ENCODE measurements at places on chromosomes 3 and 15.

- no peak for DNase-seq
Measured at GRCh38 chr3:107657971-107658370, 135.2 kb downstream of the BBX start.

- DNase-seq = no peak
Measured at GRCh38 chr3:119230071-119230470, 10.6 kb downstream of the B4GALT4 start.

GRCh38 chr3:172040981-172041963, 1.9 kb downstream of the FNDC3B start:
- DNase-seq = no peak

DNA sequence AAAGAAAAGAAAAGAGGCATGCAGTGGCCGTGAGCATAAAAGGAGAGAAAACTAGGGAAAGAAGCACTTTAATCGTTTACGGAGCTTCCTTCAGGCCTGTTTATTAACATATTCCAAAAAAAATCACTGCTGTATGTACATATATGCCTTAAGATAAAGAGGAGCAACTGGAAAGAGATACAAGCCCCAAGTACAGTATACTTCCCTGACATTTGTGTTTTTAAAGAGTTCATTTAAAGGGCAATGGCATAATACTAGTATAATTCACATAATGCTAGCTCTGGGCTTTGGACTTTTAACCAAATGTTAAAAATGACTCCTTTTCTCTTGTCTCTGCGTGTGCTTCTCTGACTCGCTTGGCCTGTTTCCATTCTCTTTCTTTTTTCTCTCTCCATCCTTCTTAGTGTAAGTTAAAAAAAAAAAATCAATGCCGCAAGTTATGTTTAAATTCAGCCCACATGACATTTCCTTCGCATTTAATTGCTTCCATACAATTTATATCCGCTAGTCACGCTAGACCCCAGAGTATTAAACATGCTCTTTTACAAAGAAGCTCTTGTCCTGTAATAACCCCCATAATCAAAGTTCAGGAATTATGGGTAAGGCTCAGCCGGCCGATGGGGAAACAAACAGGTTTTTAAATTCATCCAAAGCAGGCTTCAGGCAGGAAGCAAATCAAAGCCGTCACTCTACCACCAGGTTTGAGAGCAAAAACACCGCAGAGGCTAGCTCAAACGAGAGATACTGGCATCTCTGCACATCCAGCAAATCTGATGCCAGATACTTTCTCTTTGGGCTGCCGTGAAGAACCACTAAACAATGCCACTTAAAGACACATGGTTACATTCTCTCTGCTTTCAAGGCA, 19.4 kb downstream of the WWTR1 start:
- no peak for DNase-seq

DNA sequence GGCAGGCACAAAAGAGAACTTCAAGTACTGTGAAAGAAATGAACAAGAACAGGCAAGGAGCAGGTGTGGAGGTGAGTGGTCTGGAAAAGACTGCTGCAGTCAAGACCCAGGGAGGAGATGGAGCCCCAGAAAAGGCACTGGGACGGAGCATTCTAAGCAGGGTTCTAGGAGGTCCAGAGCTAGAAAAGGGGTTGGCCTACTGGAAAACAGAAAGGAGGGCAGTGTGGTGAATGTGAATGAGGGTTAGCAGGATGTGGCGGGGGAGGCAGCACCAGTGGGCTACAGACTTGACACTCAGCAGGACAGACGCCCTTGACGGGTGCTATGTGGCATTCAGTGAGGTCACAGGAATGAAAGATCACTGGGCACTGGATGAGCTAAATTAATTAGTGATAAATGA, 75.7 kb downstream of the SENP2 start:
- DNase-seq = no peak

- DNase-seq = peak; percentile 95
Measured at GRCh38 chr3:171328419-171329082, 131.7 kb downstream of the TNIK start.

DNA sequence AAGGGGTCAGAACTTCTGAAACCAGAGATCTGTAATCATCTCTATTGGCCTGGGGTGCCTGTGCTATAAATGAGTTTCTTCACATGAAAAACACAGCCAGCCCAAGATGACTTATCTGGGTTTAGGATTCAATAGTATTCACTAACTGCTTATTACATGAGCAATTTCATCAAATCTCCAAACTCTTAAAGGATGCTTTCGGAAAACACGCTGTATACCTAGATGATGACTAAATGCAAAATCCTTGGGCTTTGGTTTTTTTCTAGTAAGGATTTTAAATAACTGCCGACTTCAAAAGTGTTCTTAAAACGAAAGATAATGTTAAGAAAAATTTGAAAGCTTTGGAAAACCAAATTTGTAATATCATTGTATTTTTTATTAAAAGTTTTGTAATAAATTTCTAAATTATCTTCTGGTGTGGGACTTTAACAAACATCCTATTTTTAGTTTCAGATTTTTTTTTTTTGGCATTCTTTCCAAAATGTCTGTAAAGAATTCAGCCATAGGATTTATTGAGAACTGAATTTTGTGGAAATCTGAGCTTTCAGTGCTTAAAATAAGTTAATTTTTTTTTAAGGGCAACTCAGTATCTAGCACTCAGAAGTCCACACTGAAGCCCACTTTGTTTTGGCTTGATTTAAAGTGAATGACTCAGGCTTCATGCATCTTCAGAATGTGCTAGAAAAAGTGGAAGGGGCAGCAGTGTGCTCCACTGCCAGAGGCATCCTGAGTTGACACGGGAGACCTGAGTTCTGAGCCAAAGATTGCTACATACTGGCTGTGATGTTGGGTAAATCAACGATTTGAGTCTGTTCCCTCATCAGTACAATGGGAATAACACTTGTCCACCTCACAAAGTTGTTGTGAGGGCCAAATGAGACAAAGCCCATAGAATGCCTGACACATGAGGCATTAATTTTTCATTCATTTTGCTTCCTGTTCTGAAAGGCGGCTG, 18.7 kb downstream of the TMEM43 start:
- no peak for DNase-seq

DNA sequence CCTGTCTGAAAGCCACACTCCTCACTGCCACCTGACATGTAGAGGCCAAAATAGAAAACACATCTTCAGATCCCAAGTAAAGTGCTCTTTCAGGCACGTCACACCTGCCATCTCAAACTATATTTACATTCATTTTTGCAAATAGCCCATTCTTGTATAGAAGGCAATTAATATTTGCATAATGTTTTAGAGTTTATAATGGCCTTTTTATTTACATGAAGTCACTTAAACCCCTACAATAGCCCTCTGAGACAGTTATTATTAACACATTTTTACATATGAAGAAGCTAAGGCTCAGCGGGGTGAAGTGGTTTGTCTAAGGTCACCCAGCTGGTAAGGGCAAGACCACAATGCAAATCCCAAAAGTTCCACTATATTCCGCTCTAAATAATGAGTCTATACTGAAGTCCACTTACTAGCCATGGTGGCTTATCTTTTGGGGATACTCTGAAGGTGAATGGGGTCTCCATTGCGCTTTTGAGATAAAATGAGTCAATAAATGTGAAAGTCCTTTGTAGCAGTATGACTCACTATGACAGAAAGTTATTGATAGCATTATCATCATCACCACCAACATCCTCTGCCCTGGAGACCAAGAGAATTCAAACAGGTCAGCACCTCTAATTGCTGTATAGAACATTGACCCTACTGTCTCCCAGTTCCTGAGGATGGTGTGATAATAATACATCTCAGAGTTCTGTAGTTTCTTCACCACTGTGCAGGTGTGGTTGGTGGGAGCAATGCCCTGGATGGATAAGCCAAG, 155.9 kb upstream of the BCL6 start:
- DNase-seq = no peak

GRCh38 chr3:160792540-160792939, 36.5 kb downstream of the PPM1L start:
- no peak for DNase-seq

- no peak for DNase-seq
Measured at GRCh38 chr15:41194444-41194843, 36.1 kb downstream of the EXD1 start.

GRCh38 chr3:86792316-86792715, 198.6 kb downstream of the VGLL3 start:
- DNase-seq = no peak

DNA sequence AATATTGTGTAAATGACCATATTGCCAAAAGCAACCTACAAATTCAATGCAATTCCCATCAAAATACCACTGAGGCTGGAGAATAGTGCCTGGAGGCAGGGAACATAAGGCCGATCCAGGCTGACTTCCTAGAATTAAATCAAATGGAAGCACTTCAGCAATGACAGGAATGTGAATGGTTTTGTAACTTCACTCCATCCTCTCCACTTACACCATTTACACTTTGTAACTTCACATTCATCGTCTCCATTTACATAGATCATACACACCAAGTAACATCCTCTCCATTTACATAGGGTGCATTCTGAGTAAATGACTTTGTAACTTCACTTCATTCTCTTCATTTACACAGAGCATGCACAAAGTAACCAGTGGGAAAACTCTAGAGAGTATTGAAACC, 11.6 kb downstream of the STRIT1 start:
- DNase-seq = no peak

DNA sequence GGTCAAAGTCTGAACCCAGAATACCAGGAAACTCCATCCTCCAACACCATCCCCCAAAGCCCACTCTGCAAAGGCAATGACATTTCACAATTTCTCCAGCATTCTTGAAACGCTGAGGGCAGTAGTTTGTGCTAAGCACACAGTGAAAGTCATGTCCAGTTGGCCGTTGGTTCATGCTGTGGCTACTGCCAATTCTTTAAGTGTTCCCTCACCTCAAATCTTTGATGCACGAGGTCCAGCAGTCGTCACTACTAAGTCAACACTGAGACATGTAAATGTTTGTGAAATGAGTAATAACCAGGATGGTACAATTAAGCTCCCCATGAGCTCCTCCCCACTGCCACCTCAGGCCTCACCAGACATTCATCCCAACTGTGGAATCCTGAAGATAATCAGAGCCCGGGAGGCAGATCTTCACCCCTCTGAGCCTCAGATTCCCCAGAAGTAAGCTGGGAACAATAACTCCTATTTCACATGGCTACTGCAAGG, 7.0 kb downstream of the SUCLG2 start:
- no peak for DNase-seq

DNA sequence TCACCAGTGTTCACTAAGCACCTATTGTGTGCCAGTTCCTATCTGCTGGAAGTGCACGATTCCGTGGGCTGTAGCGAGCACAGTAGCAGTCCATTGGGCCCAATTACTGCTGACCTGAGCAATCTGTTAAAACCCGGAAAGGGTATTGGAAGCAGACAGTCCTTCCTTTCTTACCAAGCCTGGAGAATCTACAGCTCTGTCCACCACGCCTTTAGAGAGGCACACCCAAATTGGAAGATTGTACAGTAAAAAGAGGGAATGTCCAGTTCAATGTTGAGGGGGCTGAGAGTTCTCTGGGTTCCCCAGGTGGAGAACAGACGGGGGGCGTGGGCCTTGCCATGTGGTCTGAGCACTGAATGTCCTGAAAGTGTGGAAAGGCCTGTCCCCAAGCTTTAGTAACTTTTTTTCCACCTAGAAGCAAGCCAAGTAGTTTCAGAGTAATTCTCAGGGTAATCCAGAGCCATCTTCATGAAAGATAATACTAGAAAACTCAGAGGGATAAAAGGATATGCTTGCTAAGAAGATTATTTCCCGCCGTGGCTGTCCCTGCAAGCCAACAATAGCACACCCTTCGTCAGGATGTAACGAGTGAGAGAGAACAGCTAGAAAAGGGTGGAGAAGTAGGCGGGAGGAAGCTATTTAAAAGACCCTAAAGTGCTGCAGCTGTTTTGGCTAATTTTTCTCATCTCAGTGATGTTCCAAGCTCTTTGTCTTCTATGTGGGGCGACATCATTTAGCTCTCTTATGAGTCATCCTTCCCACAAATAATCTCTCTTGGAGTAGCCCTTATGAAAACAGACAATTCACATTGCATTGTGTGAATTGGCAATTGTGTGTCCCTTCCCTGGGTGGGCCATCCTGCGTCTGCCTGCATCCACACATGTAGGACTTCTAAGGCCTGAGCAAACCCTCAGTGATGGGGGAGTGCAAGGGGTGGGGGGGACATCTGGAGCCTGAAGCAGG, 181.0 kb downstream of the ATG7 start:
- no peak for DNase-seq

- DNase-seq = no peak
Measured at GRCh38 chr3:112477891-112478290, 21.4 kb downstream of the BTLA start.

- DNase-seq = no peak
Measured at GRCh38 chr3:14587740-14588360, 47.7 kb upstream of the GRIP2 start.

DNA sequence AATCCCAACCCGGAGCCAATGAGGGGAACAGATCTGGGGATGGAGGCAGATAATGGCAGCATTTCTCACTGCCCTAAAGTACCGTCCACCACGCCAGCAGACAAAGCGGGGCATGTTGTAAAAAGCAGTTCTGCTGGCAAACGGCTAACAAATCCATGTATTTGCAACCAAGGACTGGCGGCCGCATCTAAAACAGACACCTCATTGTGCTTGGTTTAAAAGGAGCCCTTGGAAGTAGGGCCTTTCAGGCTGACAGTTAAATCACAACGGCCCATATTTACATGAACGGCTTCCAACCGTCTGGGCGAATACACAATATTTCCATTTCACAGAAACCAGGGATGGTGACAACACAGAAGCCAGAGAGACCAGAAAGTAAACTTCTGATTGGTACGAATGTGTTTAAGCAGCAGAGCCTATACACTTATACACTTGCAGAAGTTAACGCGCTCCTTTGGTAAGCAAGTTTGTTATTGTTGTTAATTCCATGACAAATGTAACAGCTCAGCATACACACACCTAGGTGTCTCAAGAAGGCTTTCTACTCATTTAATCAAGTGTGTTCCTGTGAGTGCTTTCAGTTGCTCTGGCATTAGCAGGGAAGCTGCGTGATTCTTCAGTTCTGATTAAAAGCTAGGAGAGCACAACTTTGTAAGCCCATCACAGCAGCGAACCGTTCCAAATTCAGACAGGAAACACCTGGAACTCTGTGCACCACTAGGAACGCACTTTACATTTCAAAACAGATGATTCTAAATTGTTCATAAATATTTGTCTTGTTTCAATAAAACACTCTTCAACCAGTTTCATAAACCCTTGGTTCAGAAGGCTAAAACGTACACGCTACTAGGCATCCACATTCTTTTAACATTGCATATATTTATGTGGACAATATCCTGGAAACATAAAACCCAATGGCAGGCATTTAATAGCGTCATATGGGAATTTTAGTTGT, 112.9 kb downstream of the PDZRN3 start:
- no peak for DNase-seq

DNA sequence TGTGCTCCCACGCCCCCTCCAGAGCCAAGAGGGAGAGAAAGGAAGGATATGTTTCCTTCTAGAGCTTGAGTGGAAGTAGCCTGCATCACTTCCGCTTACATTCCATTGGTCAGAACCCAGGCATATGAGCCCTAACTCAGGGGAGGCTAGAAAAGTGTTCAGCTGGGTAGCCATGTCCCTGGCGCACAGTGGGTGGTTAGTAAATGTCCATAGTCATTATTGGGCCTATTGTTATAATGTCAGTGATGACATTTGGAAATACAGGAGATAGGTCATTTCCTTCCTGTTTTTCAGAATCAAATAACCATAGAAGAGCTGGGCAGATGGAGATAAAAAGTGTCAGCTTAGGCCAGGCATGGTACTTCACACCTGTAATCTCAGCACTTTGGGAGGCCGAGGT, 27.3 kb downstream of the CD276 start:
- no peak for DNase-seq
